Mucosa of descending colon (tissue), 3 donors: ENCODE measurements at places on chromosomes 5 and 9. TPM values are rescaled to one million over a fixed set of nuclear protein-coding genes. Genes with fewer than 3 reads are reported as not detected.

- DNase-seq = no peak
Observed at GRCh38 chr9:29945012-29945411, 2371.7 kb upstream of the C9orf72 start.

DNA sequence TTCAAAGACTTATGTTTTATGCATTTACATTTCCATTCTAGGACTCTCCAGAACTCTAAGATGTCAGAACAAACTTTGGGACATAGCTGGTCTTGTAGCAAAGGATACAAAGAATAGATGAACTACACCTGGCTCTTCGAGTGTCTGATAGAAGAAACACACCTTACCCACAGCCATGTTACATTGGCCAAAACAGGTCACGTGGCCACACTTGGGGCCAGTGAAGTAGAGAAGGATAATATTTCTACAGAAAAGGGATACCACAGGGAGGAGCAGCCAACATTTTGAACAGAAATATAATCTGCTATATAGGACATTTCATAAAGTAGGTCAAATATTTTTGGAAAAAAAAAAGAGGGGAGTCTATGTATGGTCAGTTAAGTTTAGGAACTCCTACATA is 22.7 kb upstream of the LIFR start:
- no peak for DNase-seq

GRCh38 chr5:147452165-147452811 is 57.6 kb downstream of the DPYSL3 start:
- no peak for DNase-seq

DNA sequence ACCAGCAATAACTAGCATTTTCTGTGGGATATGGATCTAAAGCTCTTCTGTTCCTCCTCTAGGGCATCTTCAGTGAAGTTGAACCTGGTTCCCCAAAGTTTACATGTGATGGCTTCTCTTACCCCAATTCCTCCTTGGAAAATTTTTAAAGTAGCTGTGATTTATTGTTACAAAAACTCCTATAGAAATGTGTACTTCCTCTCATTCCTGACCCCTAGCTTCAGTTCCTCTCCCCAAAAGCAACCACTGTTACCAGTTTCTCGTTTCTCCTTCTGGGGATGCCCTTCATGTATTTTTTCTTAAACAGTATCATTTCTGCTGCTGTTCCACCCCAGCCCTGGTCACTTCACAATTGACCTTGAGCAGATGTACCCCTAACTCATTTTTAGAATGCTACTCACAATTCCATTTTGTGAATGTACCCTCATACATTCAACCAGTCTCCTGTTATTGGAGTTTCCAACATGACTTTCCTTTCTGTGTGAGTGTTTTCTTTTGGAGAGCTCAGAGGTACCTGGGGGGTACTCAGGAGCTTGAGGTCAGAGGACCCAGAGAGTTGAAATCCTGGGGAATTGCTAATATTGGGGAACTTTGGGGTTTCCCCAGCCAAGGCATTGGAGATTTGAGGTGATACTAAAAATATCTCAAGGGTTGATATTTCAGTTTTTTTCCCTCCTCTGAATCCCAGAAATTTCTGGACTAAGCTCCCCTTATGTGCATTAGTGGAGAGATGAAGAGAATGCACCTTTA is 18.6 kb upstream of the GLRX start:
- DNase-seq = no peak

GRCh38 chr9:123407217-123407851 is 51.3 kb downstream of the CRB2 start:
- peak; percentile 3 for DNase-seq

IRX4 gene
- not detected for total RNA-seq

FAM151B gene
- 1.2 TPM for total RNA-seq

PCDHB6 gene
- 0.60 TPM for total RNA-seq
